GM06990 (cell line): ENCODE measurements at places on chromosomes 3 and 15.

DNA sequence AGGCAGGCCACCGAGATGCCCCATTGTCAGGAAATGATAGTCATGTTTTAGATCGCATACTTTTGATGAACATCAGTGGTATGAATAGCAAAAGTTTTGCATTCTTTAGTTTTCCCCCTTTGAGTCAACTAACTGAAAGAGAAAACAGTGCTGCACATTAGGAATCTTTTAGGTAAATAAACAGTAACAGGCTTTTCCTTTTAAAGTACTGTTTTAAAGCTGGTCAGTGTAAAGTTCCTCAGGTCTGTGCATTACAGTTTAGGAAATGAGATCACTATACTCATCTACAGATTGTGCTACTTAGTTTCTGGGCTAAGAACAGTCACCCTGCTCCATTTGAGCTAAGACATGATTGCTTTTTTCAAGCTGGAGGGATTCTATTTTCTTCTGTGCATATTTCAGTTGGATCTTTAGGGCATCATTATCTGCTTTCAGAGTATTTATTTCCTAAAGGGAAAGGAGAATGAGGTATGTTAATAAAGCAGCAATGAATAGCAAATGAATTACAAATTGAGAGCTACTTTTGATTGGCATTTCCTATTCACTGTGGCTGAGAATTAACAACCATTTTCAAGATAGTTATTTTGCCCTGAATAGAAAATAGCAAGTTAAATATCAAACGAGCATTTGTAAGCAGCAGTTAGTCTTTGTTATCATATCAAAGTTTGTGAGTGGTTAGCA is 36.5 kb downstream of the FAM98B start:
- no peak for DNase-seq

GRCh38 chr3:146544929-146545528 is 622 bp upstream of the PLSCR1 start:
- no peak for DNase-seq

DNA sequence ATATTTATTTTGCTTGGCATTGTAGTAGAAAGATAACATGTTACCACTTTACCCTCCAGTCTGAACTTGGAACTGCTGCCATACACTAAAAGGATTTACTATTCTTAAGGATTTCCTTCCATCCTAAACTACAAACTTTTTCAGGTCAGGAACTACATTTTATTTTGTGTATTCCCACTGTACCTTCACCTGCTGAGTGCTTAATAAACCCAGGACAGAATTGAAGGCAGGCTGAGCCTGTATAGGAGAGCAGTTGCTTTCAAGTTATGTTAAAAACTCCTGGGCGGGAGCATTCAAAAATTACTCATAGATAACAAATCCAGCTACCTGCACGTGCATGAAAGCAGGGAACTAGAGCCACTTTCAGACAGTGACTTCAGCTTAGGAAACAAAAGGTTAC is 58.3 kb downstream of the CACNA1D start:
- no peak for DNase-seq

GRCh38 chr15:44542596-44542995 is 5.6 kb downstream of the EIF3J start:
- no peak for DNase-seq

DNA sequence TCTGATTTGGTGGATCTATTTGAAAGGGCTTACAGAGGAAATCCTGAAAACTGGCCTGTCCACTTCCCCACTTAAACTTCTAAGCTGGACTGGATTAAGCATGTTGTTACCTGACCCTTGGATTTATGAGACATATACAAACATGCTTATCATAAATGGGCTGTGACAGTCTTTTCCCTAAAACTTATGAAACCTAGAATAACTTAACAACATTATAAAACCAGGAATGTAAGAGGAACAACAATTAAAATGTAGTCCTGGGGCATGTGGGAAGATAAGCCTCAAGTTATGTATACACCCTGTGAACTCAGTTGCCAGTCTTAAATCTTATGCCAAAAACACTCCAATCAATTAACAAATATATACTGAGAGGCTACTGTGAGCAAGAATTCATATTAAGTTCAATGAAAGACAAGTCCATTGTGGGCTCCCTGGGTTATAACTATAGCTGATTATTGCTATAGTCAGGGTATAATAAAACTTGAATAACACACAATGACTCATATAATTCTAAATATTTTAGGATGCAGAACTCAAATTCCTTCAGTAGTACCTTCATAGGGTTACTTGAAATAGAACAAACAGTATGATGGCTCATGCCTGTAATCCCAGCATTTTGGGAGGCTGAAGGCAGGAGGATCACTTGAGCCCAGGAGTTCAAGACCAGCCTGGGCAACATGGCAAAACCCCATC is 87.2 kb upstream of the PPIB start:
- no peak for DNase-seq

DNA sequence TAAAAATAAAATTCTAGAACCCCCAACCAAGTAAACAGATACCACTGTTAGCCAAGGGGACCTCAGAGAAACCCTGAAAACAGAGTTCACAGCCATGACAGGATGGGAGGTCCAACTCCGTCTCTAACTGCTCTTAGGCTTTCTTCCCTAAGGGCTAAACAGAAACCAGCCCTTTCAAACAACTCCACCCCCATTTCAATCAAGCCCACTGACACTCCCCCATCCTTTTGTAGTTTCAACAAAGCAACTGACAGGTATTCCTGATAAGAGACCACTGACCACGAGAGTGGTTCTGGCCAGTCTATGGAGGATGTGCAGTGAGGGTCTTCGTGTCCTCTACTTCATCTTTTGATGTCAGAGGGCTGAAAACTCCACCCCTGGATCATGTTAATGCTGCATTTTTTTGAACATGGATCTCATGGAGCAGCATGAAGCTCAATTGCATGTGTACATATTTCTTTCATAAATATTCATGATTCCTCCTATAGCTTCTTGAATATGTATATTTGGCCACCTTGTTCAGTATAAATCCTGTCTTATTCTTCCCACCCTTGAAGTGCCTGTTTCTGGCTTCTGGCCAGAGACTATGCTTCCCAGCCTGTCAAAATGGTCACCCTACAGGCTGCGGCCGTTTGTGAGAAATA is 222.6 kb downstream of the OSBPL10 start:
- no peak for DNase-seq

- DNase-seq = no peak
These were observed 19.3 kb upstream of the TTBK2 start for GRCh38 chr15:42939841-42940240.

GRCh38 chr3:48407542-48408099 is 22.3 kb downstream of the PLXNB1 start:
- DNase-seq = no peak
